Right ventricle myocardium inferior (tissue), 1 donor: ENCODE measurements at places on chromosomes 13 and 19. TPM values are rescaled to one million over a fixed set of nuclear protein-coding genes. Genes with fewer than 3 reads are reported as not detected.

DNA sequence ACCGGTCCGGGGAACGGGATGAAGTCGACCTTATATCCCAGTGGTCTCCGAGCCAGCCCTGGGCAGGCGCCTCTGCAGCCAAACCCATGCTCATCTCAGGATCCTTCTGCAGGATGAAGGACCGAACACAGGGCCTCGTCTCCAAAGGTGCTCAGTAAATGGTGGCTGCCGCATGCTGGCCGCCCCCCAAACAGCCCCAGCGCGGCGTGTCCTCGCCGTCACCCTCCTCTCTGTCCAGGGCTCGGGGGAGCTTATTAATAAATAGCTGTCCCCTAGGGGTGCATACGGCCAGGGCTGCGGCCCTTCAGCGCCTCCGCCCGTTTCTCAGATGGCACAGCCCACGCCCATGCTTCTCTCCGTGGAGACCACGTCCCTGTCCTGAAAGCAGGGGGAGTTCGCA, 32.6 kb upstream of the SPACA7 start:
- DNase-seq: no peak

DNA sequence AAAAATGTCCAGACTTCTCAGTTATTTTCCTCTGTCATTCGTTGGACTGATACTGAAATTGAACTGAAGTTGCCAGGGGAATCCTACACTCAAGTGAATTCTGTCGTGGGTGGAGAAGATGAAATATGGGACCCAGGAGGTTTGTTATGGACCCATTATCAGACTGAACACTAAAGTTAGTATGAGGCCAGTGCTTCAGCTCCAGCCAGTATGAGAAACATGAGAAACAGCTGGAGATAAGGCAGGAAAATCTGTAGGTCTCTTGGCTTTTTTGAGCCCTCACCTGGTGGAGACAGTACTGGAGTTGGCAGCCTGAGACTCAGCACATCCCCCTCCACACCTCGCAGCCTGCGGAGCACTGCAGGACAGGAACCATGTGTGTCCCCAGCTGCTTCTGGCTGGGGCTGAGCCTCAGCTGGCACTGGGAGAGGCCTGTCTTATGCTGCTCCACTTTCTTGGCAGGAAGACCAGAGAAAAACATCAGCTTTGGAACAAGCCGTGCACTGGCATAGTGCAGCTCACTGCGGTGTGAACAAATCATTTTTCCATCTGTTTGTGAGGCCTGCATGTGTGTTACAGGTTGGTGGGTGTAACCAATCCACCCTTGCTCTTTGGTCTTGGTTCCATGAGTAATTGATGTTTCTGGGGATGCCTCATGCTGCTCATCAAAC, 641.0 kb downstream of the FGF9 start:
- peak; percentile 77 for DNase-seq

GRCh38 chr19:45087531-45087930, 5.4 kb upstream of the PPP1R37 start:
- DNase-seq: peak; percentile 34

- DNase-seq: no peak
These were observed at the start of gene SLITRK6 for GRCh38 chr13:85799097-85799582. TSS of gene SLITRK6 (minus strand) at chr13:85799419. CDS start at chr13:85796508, 2,911 bp downstream.

DNA sequence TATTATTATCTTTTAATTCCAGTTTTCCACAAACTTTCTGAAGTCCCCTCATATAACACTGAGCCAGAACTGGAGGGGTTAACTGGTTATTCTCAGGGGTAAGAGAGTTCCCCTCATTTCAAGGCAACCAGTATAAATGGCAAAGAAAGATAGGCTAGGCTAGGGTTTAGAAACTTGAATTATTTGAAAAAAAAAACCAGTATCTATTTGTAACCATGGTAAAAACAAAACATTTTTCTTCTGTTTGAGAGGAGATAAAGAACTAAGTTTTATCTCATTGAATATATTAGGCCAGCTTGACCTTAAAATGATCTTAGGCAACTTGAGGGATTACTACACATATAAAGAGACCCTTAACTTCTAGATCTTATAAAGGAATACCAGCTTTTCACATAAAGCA, 19.6 kb downstream of the SUPT20H start:
- no peak for DNase-seq

- DNase-seq: no peak
These were observed 51.0 kb downstream of the DIAPH3 start for GRCh38 chr13:60112771-60113170.

GRCh38 chr19:30333291-30334065, 38.7 kb upstream of the ZNF536 start:
- DNase-seq: no peak

DNA sequence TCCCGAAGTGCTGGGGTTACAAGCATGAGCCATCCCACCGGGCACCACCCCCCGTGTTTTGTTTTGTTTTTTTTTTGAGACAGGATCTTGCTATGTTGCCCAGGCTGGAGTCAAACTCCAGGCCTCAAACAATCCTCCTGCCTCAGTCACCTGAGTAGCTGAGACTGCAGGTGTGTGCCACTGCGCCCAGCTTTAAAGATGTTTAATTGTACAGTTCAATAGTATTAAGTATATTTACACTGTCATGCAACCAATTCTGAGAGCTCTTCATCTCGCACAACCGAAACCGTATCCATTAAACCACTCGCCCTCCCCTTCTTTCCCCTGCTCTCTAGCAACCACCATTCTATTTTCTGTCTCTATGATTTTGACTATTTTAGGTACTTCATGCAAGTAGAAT, 15.6 kb downstream of the NUCB1 start:
- no peak for DNase-seq

DNA sequence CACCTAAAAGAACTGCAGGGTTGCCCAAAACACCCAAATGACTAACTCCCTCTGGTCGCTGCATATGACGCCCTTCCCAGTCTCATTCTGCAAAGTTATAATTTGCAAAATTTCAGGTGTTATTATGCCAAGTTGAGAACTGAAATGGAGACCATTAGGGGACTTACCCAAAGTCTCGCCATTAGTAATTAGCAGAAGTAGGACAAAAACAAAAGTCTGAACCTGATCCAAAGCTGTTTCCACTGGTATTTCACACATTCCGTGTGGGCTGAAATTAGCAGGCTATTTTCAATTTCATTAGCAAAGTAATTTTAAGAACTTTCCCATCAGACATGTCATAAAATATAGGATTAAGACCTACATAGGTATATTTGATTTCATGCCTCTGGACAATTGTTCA, 6.8 kb downstream of the RUBCNL start:
- DNase-seq: no peak

DNA sequence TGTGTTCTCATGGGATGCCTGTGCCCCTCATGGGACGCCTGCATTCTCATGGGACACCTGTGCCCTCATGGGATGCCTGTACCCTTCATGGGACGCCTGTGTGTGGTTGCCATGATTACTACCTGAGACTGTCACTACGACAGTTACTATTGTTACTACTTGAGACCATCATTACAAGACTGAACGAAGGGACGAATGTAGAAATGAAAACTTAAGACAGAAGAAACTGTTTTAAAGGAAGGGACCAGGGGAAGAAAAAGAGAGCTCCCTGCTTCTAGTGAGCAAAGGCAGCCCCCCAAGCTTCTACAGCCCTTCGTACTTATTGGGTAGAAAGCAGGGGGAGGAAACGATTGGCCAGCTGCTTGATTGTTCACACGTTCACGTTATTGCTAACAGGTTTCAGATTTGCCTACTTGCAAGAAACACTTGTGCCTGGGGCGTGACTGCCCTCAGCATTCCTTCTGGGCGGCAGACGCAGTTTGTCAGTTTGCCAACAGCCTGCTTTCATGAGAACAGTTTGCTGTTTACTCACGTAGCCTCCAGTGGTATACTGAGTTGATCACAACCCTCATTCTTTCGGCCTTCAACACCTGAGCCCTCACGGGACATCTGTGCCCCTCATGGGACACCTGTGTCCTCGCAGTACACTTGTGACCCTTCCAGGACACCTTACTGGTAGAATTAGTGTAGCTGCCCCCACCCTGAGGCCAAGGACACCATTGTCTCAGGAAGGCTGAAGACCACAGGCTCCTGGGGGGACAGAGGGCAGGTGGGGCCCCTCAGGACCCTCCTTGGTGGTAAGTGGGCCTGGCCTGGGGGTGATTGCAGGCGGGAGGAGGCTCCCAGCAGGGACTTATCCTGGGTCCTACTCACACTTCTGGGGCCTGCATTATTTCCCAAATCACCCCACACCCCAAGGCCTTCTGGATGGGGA, 2.5 kb upstream of the S1PR4 start:
- no peak for DNase-seq

DNA sequence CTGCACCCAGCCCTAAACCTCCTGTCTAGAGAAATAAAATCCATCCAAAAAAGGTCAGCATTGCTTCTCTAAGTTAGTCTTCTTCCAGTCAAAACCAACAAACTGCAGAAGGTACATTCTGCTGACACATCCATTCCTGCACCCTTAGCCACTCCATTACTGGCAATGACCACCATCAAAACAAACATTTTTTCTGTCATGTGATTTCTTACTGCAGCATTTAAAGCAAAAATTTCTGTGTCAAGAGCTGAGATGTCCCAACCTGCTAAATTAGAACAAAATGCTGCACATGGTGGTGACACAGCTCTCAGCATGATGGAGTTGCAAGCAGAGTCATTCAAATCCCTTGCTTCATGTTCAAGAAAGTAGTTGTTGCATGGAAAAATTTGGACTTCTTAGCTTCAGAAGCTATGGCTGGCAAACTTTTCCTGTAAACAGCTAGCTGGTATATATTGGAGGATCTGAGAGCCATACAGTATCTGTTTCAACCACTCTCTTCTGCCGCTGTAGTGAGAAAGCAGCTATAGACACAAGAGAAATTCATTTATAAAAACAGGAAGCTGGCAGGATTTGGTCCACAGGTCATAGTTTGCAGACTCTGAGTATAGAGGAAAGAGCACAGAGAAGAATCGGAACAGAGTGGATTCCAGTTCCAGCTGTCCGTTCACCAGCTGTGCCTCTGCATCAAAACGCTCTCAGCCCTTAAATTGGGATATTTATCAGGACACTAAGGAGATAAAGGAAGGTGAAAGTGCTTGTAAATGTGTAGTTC, 17.4 kb downstream of the RUBCNL start:
- DNase-seq: no peak

- DNase-seq: no peak
These were observed 19.8 kb downstream of the SERP2 start for GRCh38 chr13:44393391-44393790.

GRCh38 chr13:48831248-48831647, 144.5 kb upstream of the FNDC3A start:
- no peak for DNase-seq

DNA sequence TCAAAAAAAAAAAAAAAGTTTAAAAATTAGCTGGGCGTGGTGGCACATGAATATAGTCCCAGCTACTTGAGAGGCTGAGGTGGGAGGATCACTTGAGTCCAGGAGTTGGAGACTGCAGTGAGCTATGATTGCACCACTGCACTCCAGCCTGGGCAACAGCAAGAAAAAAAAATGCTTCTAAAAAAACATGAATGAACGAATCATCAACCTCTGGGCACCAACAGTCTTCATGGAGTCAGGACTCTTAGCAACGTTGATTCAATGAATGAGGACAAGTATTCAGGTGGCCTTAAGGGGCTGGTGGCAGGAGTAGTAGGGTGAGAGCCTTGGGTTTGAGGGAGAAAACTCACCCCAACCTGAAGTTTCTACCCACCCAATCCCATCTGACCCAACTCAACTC, 20.6 kb upstream of the OLFM2 start:
- no peak for DNase-seq

Gene PSG3
- total RNA-seq: not detected

Gene C19orf18
- total RNA-seq: 2.2 TPM

Gene IGFL1
- total RNA-seq: not detected

Gene ELAVL3
- 0.35 TPM for total RNA-seq

Gene CD320
- total RNA-seq: 32.9 TPM

Gene RNF225
- total RNA-seq: not detected

Gene PCP2
- 6.6 TPM for total RNA-seq
